ENCODE measurements at places on chromosomes 3 and 15. TPM values are rescaled to one million over a fixed set of nuclear protein-coding genes. Genes with fewer than 3 reads are reported as not detected.

Gene ST3GAL6
- total RNA-seq = 4.9 TPM

Gene TEX55
- total RNA-seq = not detected

Gene ARL13B
- 9.1 TPM for total RNA-seq

Gene MOBP
- total RNA-seq = not detected

Gene ZNF662
- total RNA-seq = 1.7 TPM

Gene ZNF80
- not detected for total RNA-seq

Gene ALCAM
- 224 TPM for total RNA-seq

Gene P2RY14
- not detected for total RNA-seq

Gene CATSPER2
- 0.75 TPM for total RNA-seq

Gene PCBP4
- total RNA-seq = 41.3 TPM

Gene DCBLD2
- 127 TPM for total RNA-seq

Gene FOXB1
- total RNA-seq = not detected

Gene CACNA2D3
- 0.79 TPM for total RNA-seq

Gene UQCRC1
- total RNA-seq = 235 TPM

Gene CCDC54
- total RNA-seq = not detected

Gene ILDR1
- not detected for total RNA-seq

Gene BTD
- total RNA-seq = 20.5 TPM

Gene UBA7
- 36.2 TPM for total RNA-seq

Gene HDGFL3
- total RNA-seq = 51.4 TPM

Gene TMC3
- not detected for total RNA-seq

Gene GNAT1
- not detected for total RNA-seq

Gene PAQR9
- total RNA-seq = 0.25 TPM

Gene FBXW12
- total RNA-seq = not detected

Gene AKAP13
- total RNA-seq = 117 TPM

Gene INKA1
- 20.5 TPM for total RNA-seq

Gene CCDC51
- total RNA-seq = 16.5 TPM

Gene PLA2G4D
- not detected for total RNA-seq

Gene CCDC39
- 0.12 TPM for total RNA-seq

Gene SCAMP2
- 15.2 TPM for total RNA-seq

Gene SH3BP5
- 12.2 TPM for total RNA-seq

Gene VEPH1
- 62.6 TPM for total RNA-seq

Gene GCSAM
- total RNA-seq = not detected

Gene SI
- total RNA-seq = not detected

Gene UNC45A
- 111 TPM for total RNA-seq

Gene VIPR1
- 1.4 TPM for total RNA-seq

Gene CRTC3
- total RNA-seq = 10.6 TPM

Gene CCDC12
- total RNA-seq = 30.8 TPM

Gene USP13
- total RNA-seq = 7.0 TPM

Gene SENP5
- 42.8 TPM for total RNA-seq

Gene EOGT
- total RNA-seq = 77.2 TPM

Gene SNTN
- not detected for total RNA-seq

Gene GHSR
- total RNA-seq = not detected

Gene CYP8B1
- not detected for total RNA-seq

Gene FSIP1
- total RNA-seq = 1.5 TPM

Gene C3orf20
- total RNA-seq = 0.13 TPM

Gene GHRL
- not detected for total RNA-seq

Data from aortic smooth muscle cell (primary cell).